Activated CD4-positive, alpha-beta T cell treated with anti-CD3 and anti-CD28 coated beads, Interleukin-2, amount 10 ng/mL, durations not matched to agents 7 days and 5 days (primary cell): ENCODE measurements at places on chromosomes 2 and 18. TPM values are rescaled to one million over a fixed set of nuclear protein-coding genes. Genes with fewer than 3 reads are reported as not detected.

TUBA3E gene
- not detected for total RNA-seq

DNA sequence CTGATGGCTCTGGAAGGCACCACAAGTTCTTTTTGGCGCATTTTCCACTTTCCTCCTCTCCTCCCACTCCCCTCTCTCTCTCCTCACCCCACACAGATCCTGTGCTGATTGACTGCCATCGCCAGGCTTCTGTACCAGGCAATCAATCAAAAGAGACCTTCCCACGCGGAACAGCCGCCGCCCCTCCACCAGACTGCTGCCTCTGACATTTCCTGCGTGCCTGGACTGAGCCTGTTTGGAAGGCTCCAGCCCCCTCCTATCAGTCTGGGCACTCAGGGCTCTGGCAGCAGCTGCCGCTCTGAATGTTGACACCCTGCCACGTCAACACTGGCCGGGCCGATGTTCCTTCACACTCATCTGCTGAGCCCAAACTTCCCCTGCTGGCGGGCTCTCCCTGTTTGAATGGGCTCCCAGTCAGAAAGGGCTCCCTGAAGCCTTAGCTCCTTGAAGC lies 467.7 kb downstream of the EPHA4 start:
- H3K27ac ChIP-seq: no peak overlapping the region
- H3K36me3 ChIP-seq: no peaks in the 10 kb centered on the region
- peaks cover 10% of the 10 kb centered on the region for H3K4me1 ChIP-seq
- no peak overlapping the region for H3K4me3 ChIP-seq

- no peaks in the 10 kb centered on the region for H3K4me1 ChIP-seq
- no peaks in the 10 kb centered on the region for H3K27me3 ChIP-seq
- no peaks in the 10 kb centered on the region for H3K36me3 ChIP-seq
- no peak for DNase-seq
- no peak overlapping the region for H3K4me3 ChIP-seq
Measured at GRCh38 chr2:75003276-75003675, 44.8 kb downstream of the POLE4 start.

GRCh38 chr2:240386326-240386725 lies 49.1 kb upstream of the GPC1 start:
- DNase-seq: no peak
- no peaks in the 10 kb centered on the region for H3K36me3 ChIP-seq
- peaks cover 8% of the 10 kb centered on the region for H3K4me1 ChIP-seq
- H3K27me3 ChIP-seq: no peaks in the 10 kb centered on the region
- no peak overlapping the region for H3K4me3 ChIP-seq
- H3K27ac ChIP-seq: no peak overlapping the region

CYP27C1 gene
- not detected for total RNA-seq

DNA sequence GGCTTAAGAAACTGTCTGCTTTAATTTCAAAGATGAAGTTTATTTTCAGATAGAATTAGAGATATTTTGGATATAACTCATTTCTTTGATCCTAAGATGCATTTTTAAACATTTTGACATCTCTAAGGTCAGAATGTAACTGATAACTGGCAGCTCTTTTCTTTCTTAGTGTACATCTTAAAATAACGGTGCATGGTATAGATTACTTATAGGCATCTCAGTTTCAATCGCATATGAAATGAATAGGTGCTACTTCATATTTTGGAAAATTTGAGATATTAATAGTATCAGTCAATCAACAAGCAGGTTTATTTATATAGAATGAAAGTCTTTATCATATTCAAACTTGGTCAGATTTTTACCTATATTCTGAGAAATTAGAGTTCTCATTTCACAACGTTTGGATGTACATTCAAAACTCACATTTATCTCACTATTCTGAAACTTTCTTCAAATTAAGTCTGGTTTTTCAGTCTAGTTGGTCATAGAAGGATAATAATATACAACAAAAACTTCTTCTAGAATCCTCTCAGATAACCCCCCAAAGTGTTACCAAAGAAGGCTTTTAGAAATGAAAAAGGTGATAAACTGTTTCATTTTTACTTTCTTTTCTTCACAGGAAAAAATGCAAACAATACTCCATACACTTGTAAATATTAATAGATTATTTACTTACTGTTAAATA lies 122.8 kb upstream of the WDSUB1 start:
- DNase-seq: no peak
- no peak overlapping the region for H3K4me3 ChIP-seq
- no peaks in the 10 kb centered on the region for H3K4me1 ChIP-seq

RAMP1 gene
- total RNA-seq: 4.9 TPM

DNA sequence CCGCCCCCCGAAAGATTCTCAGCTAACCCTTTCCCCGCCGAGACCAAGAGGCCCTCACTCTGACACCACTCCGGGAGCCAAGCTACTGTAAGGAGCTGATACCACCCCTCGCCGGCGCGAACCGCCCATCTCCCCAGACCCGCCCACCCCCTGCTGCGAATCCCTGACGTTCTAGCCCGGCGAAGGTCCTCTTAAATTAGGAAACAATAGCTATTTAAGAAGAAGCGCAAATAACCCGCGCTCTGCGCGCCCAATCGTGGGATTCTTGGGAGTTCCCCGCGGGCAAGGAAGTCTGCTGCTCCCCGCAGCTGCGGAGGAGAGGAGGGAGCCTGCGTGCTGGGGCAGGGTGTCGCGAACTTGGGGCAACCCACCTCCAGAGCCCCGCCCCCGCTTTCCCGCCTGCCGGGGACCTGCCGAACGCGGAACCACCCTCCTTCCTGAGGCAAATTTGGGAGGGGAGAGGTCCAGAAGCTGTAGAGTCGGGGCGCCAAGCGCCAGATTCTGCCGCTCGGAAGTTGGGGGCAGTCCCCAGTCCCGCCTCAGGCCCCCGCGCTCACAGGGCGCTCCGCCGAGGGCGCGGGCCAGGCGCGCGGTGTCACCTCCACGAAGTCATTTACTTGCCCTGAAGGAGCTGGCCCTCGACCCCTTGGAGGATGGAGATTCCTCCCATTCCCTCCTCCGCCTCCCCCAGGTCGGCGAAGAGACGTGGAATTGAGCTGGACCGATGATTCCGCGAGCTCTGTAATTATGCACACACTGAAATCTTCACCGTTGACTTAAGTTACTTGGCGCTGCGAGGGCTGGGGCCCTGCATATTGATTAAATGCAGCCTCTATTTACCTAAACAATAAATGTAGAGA lies 8.4 kb upstream of the SP9 start:
- peaks cover 29% of the 10 kb centered on the region for H3K4me1 ChIP-seq
- H3K27ac ChIP-seq: no peak overlapping the region
- H3K4me3 ChIP-seq: peak overlapping the region; percentile 60
- no peak for DNase-seq

ARL6IP6 gene
- total RNA-seq: 37.4 TPM

DNA sequence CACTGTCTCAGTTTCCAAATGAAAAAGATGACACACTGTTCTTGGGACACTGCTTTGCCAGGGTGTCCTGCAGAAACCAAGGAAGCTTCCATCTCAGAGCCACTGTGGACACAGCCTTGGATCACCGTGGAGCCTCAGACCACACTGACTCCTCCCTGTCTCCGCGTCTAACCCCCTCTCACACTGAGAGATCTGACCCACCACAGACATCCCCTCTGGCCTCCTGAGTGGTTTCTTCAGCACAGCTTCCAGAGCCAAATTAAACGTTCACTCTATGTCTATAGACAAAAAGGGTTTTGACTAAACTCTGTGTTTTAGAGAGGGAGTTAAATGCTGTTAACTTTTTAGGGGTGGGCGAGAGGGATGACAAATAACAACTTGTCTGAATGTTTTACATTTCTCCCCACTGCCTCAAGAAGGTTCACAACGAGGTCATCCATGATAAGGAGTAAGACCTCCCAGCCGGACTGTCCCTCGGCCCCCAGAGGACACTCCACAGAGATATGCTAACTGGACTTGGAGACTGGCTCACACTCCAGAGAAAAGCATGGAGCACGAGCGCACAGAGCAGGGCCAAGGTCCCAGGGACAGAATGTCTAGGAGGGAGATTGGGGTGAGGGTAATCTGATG lies 113.4 kb upstream of the PKDCC start:
- H3K4me3 ChIP-seq: no peak overlapping the region
- no peak for DNase-seq
- H3K27ac ChIP-seq: no peak overlapping the region

- no peak overlapping the region for H3K4me3 ChIP-seq
- H3K4me1 ChIP-seq: no peaks in the 10 kb centered on the region
- no peaks in the 10 kb centered on the region for H3K36me3 ChIP-seq
Measured at GRCh38 chr18:52481116-52481515, 141.1 kb downstream of the DCC start.

ALLC gene
- total RNA-seq: not detected

UGT1A5 gene
- not detected for total RNA-seq

CHRND gene
- total RNA-seq: not detected

GRCh38 chr2:71505770-71506140 lies 52.4 kb downstream of the DYSF start:
- no peak overlapping the region for H3K27ac ChIP-seq
- H3K27me3 ChIP-seq: peaks cover 2% of the 10 kb centered on the region
- H3K4me1 ChIP-seq: no peaks in the 10 kb centered on the region
- no peak overlapping the region for H3K4me3 ChIP-seq

DNA sequence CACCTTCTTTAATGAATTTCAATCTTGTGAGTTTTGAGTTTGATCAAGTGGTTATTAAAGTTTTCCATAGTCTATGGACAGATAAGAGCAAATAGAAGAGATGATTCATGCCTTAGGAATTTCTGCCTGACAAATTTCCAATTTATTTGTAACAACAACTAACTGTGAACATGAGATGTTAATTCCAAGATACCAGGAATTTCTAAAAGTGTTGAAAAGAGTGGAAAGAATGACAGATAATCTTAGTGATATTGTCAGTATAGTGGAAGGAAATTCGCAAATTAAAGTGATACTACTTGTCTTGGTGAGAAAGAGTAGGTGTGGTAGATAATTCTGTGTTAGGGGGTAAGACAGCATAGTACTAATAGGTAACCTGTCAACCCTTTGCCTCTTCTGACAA lies 82.4 kb downstream of the AGPS start:
- no peak overlapping the region for H3K4me3 ChIP-seq
- no peak overlapping the region for H3K27ac ChIP-seq
- DNase-seq: no peak
- H3K27me3 ChIP-seq: no peaks in the 10 kb centered on the region
- no peaks in the 10 kb centered on the region for H3K4me1 ChIP-seq

SAG gene
- total RNA-seq: not detected

ACTG2 gene
- not detected for total RNA-seq

- peaks cover 4% of the 10 kb centered on the region for H3K27me3 ChIP-seq
- H3K36me3 ChIP-seq: no peaks in the 10 kb centered on the region
- DNase-seq: no peak
- H3K27ac ChIP-seq: no peak overlapping the region
- H3K4me1 ChIP-seq: peaks cover 2% of the 10 kb centered on the region
- H3K4me3 ChIP-seq: no peak overlapping the region
Measured at GRCh38 chr2:181780047-181780651, 99.8 kb upstream of the NEUROD1 start.

- H3K27me3 ChIP-seq: no peaks in the 10 kb centered on the region
- peaks cover 44% of the 10 kb centered on the region for H3K36me3 ChIP-seq
- peaks cover 72% of the 10 kb centered on the region for H3K4me1 ChIP-seq
- H3K4me3 ChIP-seq: no peak overlapping the region
- no peak overlapping the region for H3K27ac ChIP-seq
- no peak for DNase-seq
Measured at GRCh38 chr2:234286956-234287355, 209.9 kb downstream of the ARL4C start.

GRCh38 chr18:58344861-58345463 lies 283.9 kb downstream of the ALPK2 start:
- H3K36me3 ChIP-seq: no peaks in the 10 kb centered on the region
- no peak for DNase-seq
- H3K4me3 ChIP-seq: no peak overlapping the region
- no peaks in the 10 kb centered on the region for H3K27me3 ChIP-seq
- no peak overlapping the region for H3K27ac ChIP-seq
- H3K4me1 ChIP-seq: peaks cover 2% of the 10 kb centered on the region

DNA sequence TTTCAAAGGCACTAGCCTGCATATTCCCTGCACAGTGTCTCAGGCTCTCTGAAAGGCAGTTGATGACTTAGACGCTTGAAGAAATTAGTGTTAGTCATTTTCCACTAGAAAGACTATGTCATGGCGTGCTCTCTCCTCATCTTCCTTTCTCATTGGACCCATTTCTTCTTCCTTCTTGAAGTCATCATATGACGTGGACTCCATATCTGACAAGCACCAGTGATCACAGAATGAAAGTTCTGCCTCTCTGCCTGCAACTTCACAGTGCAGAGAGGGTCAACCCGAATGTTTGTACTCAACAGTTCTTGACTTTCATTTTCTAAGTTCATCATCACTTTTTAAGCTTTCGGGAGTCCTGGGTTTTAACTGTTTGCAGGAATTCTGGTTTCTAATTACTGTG lies 63.7 kb upstream of the CYRIA start:
- no peak overlapping the region for H3K27ac ChIP-seq
- no peaks in the 10 kb centered on the region for H3K4me1 ChIP-seq
- no peak for DNase-seq
- no peaks in the 10 kb centered on the region for H3K36me3 ChIP-seq
- no peaks in the 10 kb centered on the region for H3K27me3 ChIP-seq

- H3K4me1 ChIP-seq: peaks cover 7% of the 10 kb centered on the region
- no peak overlapping the region for H3K27ac ChIP-seq
- H3K27me3 ChIP-seq: peaks cover 23% of the 10 kb centered on the region
- H3K36me3 ChIP-seq: no peaks in the 10 kb centered on the region
Measured at GRCh38 chr2:205776139-205776538, 93.8 kb downstream of the NRP2 start.

DNA sequence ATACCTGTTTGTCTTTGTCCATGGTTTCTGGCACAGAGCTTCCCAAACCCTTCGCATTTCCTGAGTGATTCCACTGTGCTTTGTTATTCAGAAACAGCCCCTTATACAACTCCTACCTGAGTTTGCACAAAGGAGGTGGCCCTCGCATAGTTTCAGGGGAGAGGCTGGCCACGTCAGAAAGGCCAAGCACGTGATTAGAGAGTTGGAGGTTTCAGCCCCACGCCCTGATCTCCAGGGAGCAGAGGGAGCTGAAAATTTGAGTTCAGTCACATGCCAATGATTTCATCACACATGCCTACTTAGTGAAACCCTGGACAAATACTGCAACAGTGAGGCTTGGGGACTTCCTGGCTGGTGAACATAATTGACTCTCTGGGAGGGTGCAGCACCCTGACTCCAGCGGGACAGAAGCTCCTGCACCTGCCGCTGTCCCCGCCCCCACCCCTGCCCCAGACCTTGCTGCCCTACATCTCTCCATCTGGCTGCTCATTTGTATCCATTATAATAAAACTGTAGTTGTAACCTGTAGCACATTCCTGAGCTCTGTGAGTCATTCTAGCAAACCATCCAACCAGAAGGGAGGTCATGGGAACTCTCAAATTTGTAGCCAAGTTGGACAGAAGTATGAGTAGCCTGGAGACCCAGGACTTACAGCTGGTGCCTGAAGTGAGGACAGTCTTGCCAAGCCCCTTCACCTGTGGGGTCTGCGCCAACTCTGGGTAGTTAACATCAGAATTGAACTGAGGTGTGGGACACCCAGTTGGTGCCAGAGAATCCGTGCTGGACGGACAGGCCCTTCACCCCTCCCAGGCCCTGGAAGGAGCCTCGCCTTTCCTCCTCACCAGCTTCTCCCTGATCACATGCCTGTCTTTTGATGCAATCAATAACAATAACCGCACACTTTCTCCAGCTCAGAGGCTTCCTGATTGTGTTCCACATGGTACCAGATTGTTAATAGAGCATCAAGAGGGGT lies 224.3 kb downstream of the ANAPC1 start:
- peaks cover 24% of the 10 kb centered on the region for H3K27me3 ChIP-seq
- peaks cover 23% of the 10 kb centered on the region for H3K4me1 ChIP-seq

IMPACT gene
- 9.3 TPM for total RNA-seq

GRCh38 chr2:96789245-96789617 lies 26.8 kb upstream of the CNNM3 start:
- no peak overlapping the region for H3K27ac ChIP-seq
- H3K4me3 ChIP-seq: no peak overlapping the region
- no peak for DNase-seq

TTN gene
- total RNA-seq: 12.3 TPM
